ENCODE measurements at places on chromosomes 1 and 21.

DNA sequence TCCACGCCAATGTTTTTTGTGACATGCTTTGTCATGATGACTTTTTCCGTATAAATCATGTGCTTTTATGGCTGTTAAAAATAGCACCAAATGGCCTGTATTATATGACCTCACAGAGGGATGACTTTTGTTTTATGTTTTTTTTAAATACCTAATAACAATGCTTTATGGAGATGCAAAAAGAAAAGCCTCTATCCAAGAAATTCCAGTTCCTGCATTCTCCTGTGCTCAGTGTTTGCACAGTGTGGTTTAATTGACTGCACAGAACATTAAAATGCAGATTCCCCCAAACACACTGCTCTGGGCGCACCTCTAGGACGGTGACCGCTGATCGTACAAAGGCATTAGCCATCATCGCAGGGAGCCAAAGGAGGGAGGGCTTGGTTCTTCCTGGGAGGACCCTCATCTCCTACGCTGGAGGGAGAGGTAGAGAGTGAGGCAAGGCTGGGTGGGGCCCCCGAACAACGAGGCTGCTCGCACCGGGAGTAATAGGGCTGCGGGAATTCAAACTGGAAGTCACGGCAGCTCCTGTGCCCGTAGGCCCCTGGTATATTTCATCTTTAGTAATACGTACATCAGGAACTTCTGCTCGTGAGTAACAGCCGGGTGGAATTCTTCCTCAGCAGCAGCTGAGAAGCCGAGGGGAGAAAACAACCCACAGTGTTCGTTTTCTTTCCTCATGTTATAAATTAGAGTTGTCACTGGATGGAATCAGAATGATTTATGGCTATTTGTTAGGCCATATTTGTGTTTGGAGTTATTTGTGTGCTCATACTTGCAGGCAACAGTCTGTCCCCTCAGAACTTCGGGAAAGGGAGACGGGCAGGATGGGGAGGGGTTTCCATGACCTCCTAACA, 465.6 kb downstream of the CAMTA1 start:
- peak; percentile 39 for ATAC-seq

GRCh38 chr1:159861218-159861617, 1.2 kb downstream of the VSIG8 start:
- no peak for ATAC-seq

- peak; percentile 64 for ATAC-seq
These were observed 19.0 kb upstream of the L1TD1 start for GRCh38 chr1:62175568-62176179.

GRCh38 chr1:5885471-5886139, 106.6 kb downstream of the NPHP4 start:
- no peak for ATAC-seq

DNA sequence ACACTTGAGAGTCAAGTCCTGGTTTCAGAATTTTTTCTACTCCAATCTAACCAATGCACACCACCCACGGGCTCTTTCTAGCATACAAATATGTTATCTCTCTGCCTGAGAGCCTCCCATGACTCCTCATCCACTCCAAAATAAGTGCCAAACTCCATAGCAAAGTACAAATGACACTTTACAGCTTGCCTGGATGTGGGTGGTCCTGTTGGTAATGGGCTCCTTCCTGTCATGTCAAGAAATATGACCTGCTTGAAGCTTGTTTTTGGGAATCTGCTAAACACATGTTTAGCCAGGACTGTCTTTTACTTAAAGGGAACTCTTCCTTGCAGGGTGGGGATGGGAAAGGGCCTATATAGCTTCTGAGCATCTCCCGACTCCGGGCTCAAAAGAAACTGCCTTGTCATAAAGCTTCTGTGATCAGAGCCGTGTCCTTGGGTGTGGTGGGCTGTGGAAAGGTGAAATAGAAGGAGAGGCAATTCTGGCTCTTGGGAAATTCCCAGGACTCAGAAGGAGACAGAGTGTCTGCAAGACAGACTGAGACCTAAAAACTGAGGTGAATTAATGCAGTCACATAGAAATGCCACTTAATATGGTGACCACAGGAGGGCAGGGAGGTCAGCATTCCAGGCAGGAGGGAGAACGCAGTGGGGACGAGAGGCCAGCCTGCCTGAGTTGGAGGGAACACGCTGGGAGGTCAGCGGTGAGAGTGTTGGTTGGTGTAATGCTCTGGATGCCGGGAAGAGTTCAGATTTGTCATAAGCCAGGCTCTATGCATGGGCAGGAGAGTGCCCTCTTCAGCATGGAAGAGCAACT, 6.1 kb upstream of the IGFN1 start:
- peak; percentile 95 for ATAC-seq

- ATAC-seq = no peak
These were observed 8.3 kb downstream of the DISP3 start for GRCh38 chr1:11487196-11487751.

DNA sequence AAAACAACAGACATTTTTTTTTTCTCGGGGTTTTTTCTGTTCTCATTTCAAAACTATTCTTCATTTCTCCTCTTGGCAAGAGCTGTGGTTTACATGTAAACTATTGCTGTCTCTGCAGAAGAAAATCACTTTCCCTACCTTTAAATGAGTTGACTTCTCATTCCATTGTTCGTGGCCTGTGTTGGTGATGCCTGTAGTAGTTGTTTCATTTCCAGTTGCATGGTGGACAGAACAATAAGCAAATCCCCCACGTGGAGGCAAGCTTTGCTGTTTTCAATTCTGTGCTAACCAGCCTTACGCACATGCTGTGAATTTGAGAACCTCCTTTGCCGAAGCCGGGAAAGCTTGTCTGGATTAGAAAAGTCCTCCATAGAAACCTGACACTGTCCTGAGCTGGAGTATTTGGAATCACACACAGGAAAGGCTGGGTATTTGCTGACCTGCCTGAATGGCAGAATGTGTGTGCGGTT, 26.2 kb upstream of the MAP3K7CL start:
- no peak for ATAC-seq

- no peak for ATAC-seq
These were observed 2.4 kb downstream of the MCL1 start for GRCh38 chr1:150576794-150577556.

DNA sequence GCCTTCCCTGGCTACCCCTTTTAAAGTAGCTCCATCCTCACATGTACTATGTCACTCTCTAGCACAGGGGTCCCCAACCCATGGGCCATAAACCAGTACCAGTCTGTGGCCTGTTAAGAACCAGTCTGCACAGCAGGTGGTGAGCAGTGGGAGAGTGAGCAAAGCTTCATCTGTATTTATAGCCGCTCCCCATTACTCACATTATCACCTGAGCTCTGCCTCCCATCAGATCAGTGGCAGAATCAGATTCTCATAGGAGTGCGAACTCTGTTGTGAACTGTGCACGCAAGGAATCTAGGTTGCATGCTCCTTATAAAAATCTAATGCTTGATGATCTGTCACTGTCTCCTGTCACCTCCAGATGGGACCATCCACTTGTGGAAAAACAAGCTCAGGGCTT, 116.6 kb upstream of the FOXD3 start:
- ATAC-seq = no peak

GRCh38 chr1:99673315-99673714, 27.4 kb downstream of the PALMD start:
- ATAC-seq = no peak

- ATAC-seq = no peak
These were observed 5.0 kb downstream of the WNT3A start for GRCh38 chr1:228011721-228012311.

- peak; percentile 15 for ATAC-seq
These were observed 14.4 kb downstream of the PLOD1 start for GRCh38 chr1:11948822-11949458.

DNA sequence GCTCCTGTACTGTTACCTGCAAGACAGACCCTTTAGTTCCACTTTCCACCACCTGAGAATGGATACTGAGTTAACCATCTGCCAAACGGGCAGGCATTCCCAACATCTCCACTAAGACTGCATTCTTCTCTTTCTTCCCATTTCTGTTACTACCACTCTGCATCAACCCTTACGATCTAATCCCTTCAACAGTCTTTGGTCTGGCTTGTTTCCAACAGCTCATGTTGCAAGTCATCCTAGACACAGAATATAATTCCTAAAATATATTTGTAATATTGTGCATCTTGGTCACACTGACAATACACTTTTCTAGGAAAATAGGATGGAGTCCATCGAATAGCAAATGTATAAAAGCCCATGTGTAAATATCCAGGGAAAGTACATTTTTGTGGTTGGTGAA, 166.7 kb downstream of the SIPA1L2 start:
- no peak for ATAC-seq

DNA sequence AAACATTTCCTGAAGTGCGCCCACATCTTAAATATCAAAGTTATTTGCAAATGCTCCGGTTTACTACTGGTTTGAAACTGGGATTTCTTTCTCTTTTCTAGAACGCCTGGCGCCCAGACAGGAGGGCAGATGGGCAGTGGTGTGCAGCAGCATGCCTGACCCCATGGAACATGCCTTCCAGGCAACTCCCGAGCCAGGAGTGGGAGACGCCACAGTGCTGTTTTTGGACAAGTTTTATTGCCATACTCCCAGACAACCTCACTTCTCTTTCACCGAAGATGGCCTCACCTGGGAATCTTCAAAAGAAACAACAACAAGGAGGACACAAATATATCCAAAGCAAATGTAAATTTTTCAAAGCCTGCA, 21.5 kb downstream of the UBE2G2 start:
- no peak for ATAC-seq

GRCh38 chr1:230084408-230085177, 17.6 kb downstream of the GALNT2 start:
- peak; percentile 45 for ATAC-seq

DNA sequence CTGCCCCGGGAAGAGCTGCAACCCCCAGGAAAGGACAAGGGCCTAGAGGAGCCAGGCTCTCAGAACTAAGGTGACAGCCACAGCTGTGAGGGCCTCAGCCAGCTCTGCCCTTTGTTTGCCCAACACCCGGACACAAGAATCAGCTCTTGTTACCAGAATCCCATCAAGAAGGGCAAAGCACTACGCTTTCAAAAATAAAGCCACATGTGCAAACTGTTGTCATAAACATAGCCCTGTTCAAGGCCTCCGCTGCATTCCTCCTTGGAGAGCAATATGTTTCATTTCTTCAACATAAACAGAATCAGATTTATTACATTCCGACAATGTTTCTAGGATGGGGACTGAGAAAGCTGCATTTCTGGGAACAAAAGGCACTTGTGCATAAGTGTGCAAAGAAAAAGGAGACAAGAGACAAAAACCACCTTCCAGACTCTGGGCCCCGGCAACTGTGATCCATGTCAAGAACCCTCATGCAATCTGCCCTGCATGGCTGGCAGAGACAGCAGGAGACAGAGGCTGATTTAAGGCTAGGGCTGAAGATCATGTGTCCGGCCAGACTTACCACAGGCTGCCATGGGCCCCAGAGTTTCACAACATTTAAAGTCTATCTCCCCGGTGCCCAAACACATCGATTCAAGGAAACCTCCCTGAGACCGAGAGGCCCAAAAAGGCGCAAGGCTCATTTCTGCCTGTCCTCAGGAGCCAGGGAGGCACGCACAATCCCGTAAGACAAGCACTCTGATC, 71.0 kb downstream of the SSBP3 start:
- ATAC-seq = peak; percentile 78

GRCh38 chr1:217137210-217137881, 414.1 kb upstream of the ESRRG start:
- no peak for ATAC-seq

DNA sequence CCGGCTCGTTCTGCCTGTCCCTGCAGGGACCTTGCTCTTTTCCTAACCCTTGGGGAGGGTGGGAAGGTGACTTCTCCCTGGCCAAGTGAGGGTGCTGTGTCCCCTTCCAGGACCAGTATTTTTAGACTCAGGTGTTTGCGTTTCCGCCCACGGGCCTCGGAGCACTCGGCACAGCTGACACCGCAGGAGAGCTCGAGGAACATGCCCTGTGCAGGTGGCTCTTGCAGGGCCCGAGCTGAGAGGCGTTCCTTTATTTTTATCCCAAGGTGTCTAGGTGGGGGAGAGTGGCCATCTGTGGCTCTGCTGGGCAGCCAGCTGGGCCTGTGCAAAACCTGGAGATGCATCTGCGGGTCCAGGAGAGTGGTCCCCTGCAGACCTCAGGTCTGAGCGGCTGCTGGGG, 16.0 kb downstream of the PLCH2 start:
- ATAC-seq = no peak

DNA sequence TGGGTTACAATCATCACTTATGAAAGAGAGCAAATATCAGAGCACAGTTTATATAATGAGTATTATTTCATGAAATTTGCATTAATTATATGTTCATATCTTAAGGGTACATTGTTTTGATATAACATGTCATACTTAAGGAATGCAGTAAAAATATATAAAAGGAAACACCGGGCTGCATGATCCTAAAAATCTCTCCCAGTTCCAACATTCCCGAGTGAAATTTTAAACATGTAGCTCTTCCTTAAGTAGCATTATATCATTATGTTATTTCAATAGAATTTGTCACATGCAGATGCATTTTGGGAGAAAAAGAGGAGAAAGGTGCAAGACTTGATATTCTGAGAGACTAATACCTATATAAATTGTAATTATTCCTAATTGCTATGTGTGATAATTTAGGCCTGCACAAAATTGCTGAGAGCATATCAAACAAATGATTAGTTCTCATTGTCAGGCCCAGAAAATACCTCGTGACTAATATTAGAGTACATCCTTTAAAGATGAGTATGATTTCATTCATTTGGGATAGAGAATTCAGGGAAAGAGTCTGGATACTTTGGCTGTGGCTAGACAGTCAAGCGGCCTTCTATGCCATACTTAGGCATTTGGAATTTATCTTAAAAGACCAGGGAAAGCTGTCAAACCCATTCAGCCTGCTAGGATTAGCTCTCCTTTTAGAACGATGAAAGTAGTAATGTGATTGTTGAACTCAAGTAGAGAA, 86.8 kb downstream of the ADGRL2 start:
- ATAC-seq = no peak

DNA sequence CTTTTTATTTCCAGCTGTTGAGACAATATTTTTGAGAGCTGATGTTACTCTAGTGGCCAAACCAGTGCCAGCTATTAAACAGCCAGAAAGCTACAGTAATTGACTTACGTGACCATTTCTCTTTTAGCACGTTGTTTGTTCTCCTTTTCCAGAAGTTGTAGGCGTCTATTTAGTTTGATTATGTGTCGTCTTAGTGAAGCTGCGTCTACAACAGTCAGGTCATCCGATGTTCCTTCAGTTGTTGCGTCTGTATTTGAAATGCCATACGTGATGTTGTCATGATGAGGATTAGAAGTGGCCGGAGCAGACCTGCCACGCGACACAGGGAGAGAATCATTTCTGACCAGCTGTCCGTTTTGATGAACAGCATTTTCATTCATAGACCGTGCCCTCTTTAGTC, 38.2 kb downstream of the TMEM51 start:
- ATAC-seq = no peak

- ATAC-seq = no peak
These were observed 25.1 kb upstream of the B3GALT2 start for GRCh38 chr1:193211539-193211938.

GRCh38 chr1:220828950-220829586, 42.4 kb downstream of the MTARC1 start:
- ATAC-seq = no peak

DNA sequence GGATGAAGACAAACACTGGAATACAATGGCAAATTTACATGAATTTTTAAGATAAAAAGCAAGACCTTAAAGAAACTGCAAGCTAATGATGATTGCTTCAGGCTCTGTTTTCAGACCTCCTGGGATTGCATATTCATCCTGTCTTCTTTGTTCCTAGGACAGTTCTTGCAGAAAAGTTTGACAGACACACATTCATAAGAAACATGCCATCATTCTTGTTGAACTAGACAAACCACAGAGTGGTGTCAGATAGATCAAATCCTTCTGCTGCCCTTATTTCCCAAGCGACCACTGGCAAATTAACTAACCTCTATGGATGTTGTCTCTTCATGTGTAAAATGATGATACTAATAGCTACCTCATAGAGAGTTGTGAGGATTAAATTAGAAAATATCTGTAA, 181.3 kb downstream of the KCTD3 start:
- no peak for ATAC-seq
